ENCODE measurements at places on chromosomes 1 and 21. TPM values are rescaled to one million over a fixed set of nuclear protein-coding genes. Genes with fewer than 3 reads are reported as not detected.

FAM151A gene
- not detected for total RNA-seq

PRAMEF12 gene
- total RNA-seq = not detected

RCSD1 gene
- 14.8 TPM for total RNA-seq

CFHR5 gene
- total RNA-seq = not detected

KCNE2 gene
- total RNA-seq = 0.52 TPM

RASAL2 gene
- total RNA-seq = 39.4 TPM

KLHDC7A gene
- 1.3 TPM for total RNA-seq

GRCh38 chr1:4585216-4585615 lies 69.2 kb upstream of the AJAP1 start:
- DNase-seq = no peak

DNA sequence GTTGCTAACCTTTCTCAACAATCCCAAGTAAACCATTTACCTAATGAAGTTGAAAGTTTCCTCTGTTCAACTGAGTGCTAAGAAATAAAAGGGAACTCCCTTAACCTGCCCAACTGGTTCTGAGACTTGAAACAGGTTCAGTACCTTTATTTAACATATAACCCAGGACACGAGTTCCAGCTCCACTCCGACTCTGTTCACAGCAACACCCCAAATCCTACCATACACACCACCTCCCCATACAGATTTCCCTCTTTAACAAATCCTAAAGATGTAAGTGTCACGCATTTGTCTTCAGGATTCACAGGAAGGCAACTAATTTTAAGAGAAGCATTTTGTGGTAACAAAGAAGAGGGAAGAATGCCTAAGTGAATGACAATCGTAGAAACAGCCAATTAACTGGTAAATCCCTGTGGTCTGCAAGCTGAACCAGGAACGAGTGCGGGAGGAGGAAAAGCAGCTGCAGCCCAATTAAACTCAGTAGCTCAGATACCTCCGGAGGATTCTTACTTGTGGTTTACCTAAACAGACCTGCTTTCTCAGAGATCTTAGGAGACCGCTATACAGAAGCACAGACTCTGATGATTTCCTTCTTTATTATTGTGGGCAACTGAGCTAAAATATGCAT lies 134.5 kb upstream of the MAGI3 start:
- DNase-seq = no peak

DNA sequence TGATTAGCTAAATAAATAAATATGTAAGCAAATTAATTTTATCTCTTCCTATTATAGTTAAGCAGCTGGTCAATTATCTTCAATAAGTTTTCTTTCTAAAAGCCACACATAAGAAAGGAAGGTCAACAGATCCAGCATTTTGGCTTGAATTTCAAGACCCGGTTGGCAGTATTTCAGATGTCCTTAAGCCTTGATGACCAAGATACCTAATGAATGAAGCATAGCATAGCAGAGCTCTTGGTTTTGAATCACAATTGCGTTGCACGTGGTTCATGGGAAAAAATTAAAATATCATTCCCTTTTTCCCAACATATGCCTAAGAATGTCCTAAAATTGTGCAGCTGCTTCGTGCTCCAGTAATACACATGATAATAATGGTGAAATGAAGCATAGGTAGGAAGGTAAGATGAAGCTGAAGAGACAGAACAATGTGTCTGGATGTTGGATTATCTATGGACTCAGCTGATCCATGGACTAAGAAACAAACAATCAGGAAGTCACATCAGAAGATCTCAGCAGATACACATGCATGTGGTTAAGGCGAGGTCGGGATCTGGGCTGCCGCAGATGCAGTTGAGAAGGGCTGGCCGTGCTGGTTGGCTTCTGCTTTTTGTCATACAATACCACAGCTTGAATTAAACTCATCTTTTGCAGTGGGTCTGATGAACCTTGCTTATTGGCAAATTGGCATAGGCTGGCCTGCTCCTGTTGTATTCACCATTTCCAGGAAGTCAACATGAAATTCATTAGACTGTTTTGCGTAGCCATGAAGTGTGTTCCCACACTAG lies 284.9 kb upstream of the RUNX1 start:
- DNase-seq = peak; percentile 65

DNA sequence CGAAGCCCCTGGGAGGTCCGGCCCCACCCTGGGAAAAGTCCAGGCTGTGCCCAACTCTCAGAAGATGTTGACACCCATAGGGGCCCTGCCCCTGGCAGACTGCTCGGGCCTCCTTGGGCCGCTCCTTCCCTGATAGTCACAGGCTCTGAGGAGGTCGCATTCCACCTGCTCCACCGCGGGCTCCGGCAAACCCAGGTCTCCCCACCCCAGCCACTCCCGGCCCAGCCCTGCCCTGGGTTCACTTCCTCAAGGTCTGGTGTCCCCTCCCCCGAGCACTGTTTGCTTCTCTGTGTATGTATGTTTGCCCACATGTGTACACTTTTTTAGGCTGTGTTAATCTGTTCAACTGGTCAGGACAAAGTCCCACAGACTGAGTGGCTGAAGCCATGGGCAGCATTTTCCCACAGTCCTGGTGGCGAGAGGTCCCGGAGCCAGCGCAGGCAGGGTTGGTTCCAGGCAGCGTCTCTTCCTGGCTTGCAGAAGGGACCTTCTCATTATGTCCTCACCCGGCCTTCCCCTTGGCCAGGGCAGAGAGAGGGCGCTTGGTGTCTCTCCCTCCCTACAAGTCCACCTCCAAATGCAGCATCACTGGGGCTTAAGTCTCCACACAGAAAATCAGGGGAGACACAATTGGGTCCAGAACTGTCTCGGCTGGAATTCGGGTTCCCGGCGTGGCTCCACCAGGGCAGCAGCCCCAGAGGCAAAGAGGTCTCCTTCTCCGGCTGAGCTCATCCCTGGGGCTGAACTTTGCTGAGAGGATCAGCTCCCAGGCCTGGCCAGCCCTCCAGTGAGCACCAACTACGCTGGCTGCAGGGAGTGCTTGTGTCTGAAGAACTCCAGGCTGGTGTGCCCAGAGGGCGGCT lies 10.5 kb upstream of the PRXL2B start:
- DNase-seq = peak; percentile 69

GRCh38 chr1:153967107-153967999 lies at the start of gene CREB3L4:
TSS of gene CREB3L4 (plus strand) at chr1:153967902. CDS start at chr1:153968526, 624 bp downstream.
- peak; percentile 94 for DNase-seq

GRCh38 chr1:53367503-53368313 lies 39.8 kb upstream of the LRP8 start:
- DNase-seq = peak; percentile 53

- DNase-seq = peak; percentile 54
Measured at GRCh38 chr1:25813734-25814471, 5.9 kb upstream of the MTFR1L start.

GRCh38 chr1:54835970-54836369 lies 34.8 kb upstream of the TTC22 start:
- DNase-seq = no peak

- no peak for DNase-seq
Measured at GRCh38 chr1:182652933-182653332, 31.5 kb downstream of the RGS8 start.

DNA sequence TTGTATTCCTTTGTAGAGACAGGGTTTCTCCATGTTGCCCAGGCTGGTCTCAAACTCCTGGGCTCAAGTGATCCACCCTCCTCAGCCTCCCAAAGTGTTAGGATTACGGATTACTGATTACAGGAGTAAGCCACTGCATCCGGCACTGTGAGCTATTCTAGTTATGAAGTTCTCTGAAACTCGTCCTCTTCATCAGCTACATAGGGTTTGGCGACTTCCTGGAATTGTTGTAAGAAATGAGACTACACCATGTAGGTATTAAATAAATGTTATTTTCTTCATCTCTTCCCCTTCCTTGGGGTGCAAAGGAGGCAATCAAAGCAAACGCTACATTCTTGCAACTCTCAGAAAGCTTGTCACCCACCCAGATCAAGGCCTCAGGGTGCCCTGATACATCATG lies 131.2 kb upstream of the TIAM1 start:
- DNase-seq = no peak

GRCh38 chr1:65208563-65208973 lies 60.6 kb downstream of the AK4 start:
- no peak for DNase-seq

- no peak for DNase-seq
Measured at GRCh38 chr21:29821230-29821629, 118.6 kb downstream of the GRIK1 start.

DNA sequence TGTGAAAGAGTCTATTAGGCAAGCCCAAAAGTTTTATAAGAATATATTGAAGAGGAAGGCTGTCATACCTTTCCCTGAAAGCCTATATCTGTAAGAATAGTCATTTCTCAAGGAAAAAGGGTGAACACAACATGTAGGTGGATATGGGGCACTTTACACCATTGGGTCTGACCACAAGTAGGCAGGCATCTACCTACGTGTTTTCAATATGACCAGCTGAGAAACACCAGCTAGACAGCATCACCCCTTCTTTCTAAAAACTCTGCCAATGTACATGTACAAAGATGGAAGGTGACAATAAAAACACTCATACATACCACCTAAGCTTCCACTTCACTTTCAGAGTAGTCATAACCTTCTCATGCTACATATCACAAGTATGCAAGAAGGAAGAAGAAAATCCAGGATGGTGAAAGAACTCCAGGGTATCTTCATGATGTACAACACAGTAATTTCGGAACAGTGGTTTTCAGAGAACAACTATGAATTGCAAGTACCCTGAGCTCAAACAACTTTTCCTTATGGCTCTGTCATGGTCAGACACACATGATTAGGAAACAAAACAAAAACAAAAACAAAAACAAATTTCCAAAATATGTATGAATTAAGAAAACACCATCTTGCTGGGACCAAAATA lies 98.5 kb upstream of the ADGRL2 start:
- no peak for DNase-seq

DNA sequence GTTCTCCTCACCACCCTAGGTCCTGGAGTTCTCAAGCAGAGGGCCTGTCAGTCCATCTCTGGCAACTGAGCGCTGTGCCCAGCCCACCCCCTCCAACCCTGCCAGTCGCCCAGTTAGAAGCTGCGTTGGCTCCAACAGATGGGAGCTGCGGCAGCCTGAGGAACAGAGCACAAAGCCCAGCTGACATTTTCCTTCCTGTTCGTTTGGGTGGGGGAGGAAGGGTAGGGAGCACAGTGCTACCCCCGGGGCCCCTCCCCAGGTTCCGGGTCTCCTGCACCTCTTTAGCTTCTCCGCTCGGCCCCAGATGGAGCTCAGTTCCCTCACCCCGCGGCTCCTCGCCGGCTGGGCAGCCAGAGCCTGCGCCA lies 1.4 kb downstream of the LRRN2 start:
- no peak for DNase-seq
